Activated T-cell treated with anti-CD3 and anti-CD28 coated beads, Interleukin-2, amount 50 U/mL, for 4 hours (primary cell): ENCODE measurements at places on chromosomes 4 and X.

DNA sequence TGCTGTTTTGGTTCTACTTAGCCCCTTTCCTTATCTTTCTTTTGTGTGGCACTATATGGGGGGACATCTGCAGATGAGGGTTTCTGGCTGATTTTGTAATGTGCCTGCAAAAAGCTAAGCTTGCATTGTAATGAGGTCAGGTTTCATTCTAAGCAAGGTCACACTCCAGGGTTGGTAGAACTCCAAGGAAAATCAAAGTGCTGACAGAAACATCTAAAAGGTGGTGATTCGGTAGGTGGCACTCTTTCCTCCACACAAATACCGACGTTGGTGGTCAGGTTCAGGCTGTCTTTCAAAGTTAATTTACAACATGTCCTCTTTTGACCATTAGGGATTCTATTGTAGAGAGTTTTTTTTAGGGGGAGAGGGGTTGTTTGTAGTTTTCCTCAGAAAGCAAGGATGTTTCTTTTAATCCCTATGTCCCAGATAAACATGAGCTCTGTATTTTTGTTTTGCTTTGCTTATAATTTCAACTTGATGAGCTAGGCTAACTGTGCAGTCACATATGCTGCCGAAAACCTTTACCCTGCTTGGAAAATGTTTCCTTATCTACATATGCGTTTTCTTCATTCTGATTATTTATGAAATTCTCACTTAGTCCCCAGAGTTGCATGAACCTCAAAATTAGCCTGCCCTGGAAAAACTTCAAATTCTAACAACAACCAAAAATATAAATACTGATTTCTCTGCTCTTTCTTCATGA is 434.2 kb downstream of the PPARGC1A start:
- no peak for DNase-seq

GRCh38 chr4:118373614-118374255 is 20.9 kb upstream of the PRSS12 start:
- DNase-seq, result no peak

- DNase-seq, result no peak
These were observed 24.2 kb upstream of the GDPD2 start for GRCh38 chrX:70398899-70399298.

DNA sequence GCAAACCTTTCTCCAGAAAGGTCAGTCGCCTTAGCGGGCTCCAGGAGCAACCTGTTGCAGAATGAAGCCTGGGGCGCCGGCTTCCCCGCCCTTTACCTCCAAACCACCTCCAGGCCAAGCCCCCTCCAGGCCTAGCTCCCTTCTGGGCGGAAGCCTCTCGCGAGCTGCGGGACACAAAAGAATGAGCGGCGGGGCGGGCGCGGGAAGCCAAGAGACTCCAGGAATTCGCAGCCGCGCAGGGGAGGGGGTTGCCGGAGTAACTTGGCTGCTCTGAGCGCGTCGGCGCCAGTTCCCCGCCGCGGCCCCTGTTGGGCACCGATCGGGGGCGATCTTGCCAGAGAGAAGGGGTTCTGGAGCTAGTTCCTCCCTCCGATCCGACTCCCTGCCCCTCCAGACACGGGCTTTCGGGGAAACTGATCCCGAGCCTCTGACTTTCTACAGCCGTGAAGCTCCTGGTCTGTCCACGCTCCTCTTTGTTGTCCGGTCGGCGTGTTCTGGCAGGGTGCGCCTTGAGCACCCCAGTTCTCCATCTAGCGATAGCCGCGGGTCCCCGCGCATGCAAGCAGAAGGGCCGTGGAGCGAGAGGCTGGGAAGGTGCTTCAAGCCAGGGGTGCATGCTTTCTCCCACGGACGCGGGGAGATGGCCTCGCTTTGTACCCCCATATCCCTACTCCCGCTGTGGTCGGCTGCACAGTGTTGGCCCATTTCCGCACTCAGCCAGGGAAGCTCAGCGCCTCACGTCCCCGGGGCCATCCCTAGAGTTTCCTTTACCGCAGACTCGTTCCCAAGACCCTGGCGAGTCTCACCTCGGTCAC is 1.2 kb downstream of the PROM1 start:
- no peak for DNase-seq

DNA sequence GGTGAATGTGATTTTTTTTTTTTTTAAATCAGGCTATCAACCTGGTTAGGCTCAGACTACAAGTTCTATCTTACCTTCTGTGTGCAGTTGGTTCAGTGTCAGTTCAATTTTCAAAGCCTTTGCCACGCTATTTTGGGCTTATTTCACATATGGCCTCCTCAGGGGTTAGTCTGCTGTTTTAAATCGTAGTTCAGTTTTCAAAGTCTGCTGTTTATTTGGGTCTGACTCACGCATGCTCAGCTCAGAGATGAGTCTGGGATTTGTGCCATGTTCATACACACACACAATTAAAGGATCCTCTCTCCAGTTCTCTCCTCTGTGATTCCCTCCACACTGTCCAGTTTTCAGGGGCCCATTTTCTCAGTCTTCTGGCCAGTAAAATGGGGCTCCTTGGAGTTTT is 32.3 kb upstream of the ZFX start:
- no peak for DNase-seq
